ENCODE measurements at places on chromosomes 16 and 17.

GRCh38 chr16:9102379-9102778, 10.9 kb downstream of the HAPSTR1 start:
- peak; percentile 89 for DNase-seq

DNA sequence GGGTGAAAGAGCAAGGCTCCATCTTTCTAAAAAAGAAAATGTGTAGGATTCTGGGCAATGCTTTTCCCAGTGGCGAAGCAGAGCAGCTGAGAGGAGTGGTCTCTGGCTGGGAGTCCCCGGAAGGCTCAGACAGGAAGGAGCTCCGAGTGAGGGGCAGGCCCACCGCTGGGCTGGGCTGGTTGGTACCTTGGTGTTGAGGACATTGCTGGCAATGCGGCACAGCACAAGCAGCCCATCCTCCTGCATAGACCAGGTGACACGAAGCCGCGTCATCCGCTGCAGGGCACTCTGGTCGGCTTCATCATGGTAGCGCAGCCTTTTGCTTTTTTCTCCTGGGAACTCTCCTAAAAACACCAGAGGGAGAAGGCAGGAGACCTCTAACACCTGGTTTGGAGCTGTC, 63.9 kb downstream of the GTF3C1 start:
- no peak for DNase-seq

GRCh38 chr17:80096561-80097021, 4.8 kb upstream of the GAA start:
- DNase-seq: no peak

GRCh38 chr16:52141871-52142270, 405.1 kb downstream of the TOX3 start:
- peak; percentile 57 for DNase-seq

- no peak for DNase-seq
These were observed 382 bp downstream of the PITPNA start for GRCh38 chr17:1562176-1562643.

GRCh38 chr16:67922221-67922620, 9.4 kb downstream of the CTRL start:
- DNase-seq: no peak

DNA sequence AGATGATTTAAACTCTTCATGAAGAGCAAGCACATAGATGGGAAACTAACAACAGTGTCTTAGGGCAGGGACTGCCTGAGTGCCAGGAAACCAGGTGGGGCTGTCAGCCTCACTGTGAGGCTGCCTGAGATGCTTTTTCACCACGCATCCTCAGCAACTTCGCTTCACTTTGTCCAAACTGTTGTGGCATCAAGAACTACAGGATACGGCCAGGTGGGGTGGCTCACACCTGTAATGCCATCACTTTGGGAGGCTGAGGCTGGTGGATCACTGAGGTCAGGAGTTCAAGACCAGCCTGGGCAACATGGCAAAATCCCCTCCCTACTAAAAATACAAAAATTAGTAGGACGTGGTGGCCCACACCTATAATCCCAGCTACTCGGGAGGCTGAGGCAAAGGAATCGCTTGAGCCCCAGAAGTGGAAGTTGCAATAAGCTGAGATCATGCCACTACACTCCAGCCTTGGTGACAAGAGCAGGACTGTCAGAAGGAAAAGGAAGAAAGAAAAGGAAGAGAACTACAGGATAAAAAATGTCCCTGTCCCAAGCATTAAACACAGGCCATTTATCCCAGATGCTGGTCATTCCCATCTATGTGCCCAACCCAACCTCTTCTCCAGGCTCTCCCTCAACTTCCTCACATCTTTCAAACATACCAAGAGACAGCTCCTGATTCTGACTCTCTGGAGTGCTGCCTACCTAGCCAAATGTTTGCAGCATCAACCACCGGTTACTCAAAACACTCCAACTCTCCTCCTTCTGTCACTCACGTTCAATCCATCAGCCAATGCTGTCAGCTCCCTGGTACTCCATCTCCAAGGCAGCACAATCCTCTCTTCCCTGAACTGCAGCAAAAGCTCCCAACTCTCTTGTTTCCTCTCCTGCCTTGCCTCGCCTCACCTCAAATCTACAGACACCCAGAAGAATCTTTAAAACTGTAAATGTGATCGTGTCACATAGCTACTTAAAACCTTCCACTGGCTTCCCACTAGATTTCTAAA, 1.6 kb downstream of the EIF4A3 start:
- DNase-seq: no peak

DNA sequence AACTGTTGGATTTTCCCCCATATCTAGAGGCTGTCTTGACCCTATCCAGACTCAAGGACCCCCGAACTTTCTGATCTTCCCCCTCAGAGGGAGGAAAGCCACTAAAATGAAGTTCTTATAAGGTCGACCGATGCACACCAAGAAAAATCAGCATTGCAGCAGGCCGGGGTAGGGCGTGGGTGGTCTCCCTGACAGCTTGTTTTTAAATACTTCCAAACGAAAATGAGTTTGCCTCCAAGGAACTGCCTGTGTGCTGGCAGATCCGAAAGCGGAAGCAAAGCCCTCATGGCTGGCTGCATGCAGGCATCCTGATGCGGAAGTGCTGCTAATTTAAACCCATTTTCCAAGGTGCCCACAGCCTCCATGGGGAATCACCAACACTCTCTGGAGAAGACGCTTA, 374.3 kb upstream of the XYLT1 start:
- DNase-seq: peak; percentile 12

DNA sequence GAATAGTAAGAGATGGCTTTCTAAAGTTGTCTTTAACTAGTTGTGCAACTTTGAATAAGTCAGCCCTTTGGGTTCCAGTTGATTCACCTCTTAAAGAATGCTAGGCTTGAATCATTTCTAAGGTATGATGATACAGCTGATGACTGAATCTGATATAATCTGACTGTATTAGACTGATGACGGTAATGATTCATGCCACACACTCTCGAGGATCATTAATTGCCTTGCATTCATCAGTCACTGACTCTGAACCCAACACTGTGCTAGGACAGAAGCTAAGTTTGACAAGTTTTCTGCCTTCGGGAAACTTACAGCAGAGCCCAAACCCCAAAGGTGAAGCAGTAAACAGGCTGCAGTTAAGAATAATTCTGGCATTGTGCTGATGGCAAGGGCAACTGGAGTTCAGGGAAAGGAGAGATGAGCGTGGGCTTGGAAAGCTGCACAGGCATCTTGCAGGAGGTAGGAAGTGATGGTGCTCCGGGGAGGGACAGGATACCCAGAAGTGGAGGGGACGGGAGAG, 25.8 kb downstream of the ASIC2 start:
- peak; percentile 87 for DNase-seq

DNA sequence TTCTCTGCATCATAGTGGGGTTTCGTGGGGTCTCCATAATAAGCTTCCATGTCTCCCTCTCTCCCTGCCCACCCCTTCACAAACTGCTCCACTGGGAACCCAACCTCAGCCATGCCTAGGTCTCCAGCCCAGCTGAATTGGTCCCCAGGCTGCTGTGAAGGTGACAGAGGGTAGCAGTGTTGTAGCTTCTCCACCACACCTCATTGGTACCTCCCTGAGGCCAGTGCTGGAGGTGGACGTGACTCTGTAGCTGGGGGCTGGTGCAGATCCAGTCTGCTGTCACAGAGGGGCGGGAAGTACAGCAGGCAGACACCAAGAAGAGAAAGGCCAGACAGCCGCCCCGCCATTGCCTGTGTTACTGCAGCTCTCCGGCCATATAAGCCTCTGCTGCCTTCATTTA, 82.1 kb downstream of the OR1D5 start:
- DNase-seq: no peak

DNA sequence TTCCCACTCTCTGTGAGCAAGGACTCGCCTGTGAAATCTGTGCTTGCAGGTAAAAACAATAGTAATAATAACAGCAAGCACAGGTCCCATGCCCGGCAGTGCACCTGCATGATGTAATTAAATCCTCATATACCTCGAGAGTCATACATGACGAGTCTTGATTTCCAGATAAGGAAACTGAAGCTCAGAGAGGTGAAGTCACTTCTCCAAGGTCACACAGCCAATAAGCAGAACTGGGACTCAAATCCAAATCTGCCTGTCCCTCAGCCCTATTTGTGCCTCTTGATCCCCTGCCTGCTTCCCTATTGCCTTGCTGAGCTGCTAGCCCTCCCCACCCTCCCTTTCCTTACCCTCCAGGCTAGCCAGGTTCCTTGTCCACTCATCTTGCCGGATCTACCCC, 38.0 kb upstream of the CPNE2 start:
- no peak for DNase-seq

- no peak for DNase-seq
These were observed 1.0 kb upstream of the NLRC5 start for GRCh38 chr16:56988161-56988947.

DNA sequence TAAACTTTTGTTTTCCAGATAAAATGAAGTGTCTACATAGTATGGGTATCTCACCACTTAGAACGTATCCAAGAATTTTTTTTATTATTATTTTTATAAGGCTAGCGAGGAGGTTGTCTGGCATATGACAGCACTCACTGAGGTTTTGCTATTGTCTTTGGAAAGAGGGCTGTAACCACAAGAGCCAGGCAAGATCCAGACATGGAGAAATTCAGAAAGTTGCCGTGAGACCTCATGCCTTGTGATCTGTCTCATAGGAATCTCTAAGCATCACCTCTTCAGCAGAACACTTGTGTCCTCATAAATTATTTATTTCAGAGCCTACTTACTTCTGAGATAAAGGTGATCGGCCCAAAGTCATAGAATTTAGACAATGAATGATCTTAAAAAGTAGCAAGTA, 410.8 kb downstream of the CDH11 start:
- peak; percentile 94 for DNase-seq

DNA sequence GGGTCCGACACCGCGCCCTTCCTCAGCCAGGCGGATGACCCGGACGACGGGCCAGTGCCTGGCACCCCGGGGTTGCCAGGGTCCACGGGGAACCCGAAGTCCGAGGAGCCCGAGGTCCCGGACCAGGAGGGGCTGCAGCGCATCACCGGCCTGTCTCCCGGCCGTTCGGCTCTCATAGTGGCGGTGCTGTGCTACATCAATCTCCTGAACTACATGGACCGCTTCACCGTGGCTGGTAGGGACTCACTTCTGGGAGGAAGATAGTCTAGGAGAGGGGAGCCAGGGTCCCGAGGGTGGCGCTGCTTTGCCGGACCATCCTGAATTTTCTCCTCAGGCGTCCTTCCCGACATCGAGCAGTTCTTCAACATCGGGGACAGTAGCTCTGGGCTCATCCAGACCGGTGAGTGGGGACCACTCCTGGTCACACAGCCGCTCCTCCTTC, 601 bp downstream of the SPNS1 start:
- DNase-seq: no peak

DNA sequence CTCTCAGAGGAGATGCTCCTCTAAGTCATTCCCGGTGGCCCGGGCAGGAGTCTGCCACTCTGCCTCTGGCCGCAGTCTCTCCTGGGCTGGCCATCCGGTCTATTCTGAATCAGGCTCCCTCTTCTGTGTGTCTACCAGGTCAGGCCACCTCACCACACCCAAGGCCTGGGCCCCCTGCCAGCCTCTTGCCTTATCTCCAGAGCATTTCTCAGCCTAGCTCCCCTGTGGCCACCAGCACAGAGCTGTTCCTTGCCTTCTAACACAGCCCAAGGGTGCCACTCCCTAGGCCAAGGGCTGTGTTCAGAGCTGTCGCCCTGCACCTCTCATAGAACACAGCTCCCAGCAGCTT, 55.3 kb downstream of the MYO18A start:
- no peak for DNase-seq
